ENCODE measurements at places on chromosomes 7 and 10.

DNA sequence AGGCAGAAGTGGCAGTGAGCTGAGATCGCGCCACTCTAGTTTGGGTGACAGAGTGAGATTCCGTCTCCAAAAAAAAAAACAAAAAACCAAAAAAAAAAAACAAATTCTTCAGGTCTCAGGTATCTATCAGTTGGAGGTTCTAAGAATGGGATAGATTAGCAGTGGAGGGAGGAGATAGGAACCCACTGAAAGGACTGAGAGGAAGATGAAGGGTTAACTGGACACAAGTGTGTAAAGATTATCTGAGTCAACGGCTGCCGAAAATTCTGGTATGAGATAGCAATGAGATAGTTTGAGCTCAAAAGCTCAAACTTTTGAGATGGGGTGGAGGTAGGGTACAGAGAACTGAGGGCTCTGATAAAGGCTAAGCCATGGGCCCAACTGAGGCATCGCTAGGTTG is 12.8 kb downstream of the ZNF467 start:
- DNase-seq, result no peak

DNA sequence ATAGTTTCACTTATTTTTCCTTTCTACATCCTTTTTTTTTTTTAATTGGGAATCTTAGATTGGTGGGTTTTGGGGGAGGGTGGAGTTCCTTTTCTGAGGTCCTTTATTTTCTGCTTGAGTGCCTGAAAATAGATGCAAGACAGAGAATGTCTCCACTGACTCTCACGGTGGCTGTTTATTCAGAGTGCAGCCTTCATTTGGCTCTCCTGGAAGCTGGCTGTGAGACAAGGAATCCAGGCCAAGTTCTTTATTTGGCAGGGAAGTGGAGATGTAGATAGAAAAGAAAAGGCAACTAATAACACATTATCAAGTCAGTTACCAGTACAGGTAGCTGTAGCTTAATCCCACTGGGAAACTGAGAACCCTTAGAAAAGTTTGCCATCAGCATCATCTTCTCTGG is 118.6 kb downstream of the CNTNAP2 start:
- no peak for DNase-seq

DNA sequence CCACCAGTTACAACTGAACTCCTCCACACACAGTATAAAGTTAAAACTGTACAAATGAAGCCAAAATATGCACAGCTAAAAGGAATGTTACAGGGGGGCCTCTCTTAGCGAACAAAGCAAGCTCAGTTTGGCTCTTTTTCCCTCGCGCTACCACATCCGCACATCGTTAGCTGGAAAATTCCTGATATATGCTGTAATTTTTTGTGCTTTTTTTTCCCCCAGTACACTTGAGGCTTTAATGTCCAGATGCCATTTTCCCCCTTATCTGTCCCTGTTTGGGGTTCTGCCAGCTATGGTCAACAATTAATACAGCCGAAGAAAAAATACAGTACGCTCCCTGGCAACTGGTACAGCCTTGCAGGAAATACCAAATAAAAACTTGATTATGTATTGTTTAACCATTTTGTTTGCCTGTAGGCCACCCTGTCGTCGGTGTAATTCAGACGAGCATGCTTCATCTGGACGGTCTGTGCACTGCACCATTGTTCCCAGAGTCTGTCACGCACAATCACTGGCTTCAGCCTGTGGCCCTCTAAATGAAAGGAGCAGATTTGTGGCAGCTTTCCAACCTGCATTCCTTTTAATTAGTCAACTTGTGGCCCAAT is 108.1 kb upstream of the FAM133B start:
- DNase-seq, result no peak

DNA sequence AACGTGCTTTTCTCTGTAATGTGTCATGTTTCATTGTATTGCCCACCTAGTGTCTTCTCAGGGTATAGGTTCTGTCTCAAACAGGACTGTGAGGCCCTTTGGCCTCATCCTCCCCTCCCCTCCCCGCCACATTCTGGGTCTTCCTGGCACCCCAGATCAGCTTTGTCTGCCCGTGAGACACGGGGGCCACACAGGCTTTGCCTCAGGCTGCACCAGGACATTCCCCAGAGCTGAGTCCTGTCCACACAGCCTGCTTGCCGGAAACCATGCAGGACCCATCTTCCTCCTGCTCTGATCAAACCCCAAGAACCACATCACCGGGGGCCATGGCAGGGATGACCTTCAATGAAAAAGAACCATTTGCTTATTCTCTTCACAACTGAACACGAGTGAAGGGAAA is 18.6 kb downstream of the MAT1A start:
- DNase-seq, result no peak

DNA sequence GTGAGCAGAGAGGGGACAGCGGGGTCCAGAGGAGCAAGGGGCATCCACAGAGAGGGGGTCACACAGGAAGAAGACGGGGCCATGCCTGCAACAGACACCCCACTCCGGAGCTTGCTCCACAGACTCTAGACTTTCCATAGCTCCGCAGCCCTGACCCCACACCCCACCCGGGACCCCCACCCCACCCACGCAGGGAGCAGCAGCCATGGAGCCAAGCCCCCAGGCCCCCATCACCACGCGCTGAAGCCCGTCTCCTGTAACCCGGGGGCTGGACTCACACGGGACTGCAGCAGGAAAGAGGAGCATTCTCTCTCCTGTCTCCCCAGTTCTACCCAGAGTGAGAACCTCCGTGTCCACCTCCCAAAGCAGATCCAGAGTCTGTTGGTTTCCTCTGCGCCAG is 38.8 kb upstream of the ADGRA1 start:
- DNase-seq, result no peak

DNA sequence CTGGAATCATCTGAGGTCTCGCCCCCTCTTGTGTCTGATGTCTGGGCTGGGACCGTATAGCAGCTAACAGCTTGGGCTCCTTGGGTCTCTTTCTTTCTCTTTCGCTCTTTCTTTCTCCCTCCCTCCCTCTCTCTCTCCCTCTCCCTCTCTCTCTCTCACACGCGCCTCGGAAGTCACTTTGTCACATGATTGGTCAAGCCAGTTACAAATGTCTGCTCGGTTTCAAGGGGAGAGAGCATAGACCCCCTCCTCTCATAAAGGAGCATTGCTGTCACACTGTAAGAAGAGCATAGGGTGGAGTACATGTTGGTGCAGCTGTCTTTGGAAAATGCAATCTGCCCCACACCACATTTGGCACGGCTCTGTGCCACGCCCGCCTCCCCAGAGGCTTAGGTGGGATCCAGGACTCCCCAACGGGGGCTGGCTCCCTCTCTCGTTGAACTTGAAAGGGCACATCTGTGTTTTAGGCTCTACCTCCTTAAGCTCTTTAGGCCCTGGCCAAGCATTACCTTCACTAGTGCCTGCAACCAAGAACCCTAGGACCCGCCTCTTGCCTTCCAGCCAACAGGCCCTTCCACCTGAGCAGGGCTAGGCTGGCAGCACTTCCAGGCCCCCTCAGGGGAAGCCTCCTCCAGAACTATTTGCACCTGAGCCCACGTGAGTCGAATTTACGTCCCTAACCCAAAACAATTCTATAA is 61.9 kb upstream of the CACUL1 start:
- DNase-seq, result no peak

GRCh38 chr10:104021246-104021645 is 54.3 kb downstream of the SLK start:
- no peak for DNase-seq

GRCh38 chr7:22468609-22469008 is 31.4 kb downstream of the STEAP1B start:
- no peak for DNase-seq

- DNase-seq, result no peak
Measured at GRCh38 chr7:94324380-94325121, 70.1 kb upstream of the COL1A2 start.

DNA sequence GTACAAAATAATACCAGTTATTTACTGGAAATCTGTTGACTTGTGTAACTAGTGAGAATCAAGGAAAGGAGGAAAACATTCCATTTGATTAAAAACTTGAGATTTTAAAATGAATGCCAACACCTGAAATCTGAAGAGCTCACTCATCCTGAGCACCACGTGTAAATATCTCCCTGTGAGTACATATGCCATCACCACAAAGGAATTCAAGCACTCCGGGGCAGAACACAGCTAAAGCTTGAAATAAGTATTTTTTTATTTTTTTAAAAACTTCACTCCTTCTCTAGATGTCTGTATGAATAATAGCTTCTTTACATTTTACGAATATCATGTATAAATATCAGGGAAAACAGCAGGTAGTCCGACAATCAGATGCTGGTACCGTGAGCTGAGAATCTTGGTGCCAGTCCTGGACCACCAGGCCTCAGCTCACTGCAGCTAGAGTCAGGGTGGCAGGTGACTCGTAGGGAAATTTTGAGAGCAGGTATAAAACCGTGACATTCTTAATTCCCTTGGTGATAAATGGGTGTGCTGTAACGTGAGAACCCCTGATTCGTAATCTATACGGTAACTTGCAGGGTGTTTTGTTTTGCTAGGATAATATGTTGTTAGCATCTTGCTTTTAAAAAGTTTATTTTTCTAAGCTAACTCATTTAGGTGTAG is 12.7 kb downstream of the LMTK2 start:
- DNase-seq, result no peak

- no peak for DNase-seq
Measured at GRCh38 chr7:100951172-100951571, 1.8 kb downstream of the MUC3A start.

DNA sequence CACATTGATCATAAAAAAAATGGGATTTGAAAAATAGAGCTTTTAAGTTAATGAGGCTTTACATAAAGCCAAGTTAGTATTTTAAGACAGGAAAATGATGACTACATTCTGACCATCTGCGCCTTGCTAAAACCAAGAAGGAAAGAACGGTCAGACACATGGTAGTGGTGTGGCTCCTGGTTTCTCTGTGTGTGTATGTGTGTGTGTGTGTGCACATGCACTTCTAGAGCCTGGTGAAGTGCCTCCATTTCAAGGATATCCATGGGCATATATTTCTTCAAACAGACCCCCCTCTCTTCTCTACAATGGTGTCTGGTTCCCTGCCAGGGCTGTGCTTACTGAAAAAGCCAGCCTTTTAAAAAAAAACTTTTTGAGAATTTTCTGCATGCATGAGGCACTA is 80.9 kb downstream of the FRMPD2 start:
- no peak for DNase-seq

All from activated naive CD4-positive, alpha-beta T cell (primary cell).